ENCODE measurements at places on chromosomes 2 and 18. TPM values are rescaled to one million over a fixed set of nuclear protein-coding genes. Genes with fewer than 3 reads are reported as not detected.

The NXPH2 gene
- not detected for total RNA-seq

The CNRIP1 gene
- total RNA-seq = 2.3 TPM

The ANKRD30BL gene
- not detected for total RNA-seq

The SRBD1 gene
- total RNA-seq = 16.1 TPM

The FECH gene
- 34.4 TPM for total RNA-seq

The UGT1A5 gene
- total RNA-seq = 5.2 TPM

The MC2R gene
- total RNA-seq = not detected

The TDRD15 gene
- total RNA-seq = not detected

The ELP2 gene
- total RNA-seq = 61.0 TPM

The TMEM200C gene
- not detected for total RNA-seq

The SCG2 gene
- not detected for total RNA-seq

DNA sequence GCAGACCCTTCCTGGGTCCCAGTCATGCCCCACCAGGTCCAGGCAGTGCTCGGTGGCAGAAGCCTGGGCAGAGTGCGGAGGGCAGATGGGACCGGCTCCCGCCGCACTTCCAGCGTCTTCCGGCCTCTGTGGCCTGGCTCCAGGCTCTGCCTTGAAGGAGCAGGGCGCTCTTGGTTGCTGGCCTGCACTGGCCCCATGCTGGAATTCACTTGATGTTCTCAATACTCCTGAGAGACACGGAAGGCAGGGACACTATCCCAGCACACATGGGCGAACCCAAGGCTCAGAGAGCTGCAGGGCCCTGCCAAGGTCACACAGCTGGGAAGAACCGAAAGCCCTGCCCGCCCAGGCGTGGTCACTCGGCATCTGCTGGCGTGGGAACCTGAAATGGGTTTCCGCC lies 87.6 kb upstream of the ODC1 start:
- no peak for DNase-seq

DNA sequence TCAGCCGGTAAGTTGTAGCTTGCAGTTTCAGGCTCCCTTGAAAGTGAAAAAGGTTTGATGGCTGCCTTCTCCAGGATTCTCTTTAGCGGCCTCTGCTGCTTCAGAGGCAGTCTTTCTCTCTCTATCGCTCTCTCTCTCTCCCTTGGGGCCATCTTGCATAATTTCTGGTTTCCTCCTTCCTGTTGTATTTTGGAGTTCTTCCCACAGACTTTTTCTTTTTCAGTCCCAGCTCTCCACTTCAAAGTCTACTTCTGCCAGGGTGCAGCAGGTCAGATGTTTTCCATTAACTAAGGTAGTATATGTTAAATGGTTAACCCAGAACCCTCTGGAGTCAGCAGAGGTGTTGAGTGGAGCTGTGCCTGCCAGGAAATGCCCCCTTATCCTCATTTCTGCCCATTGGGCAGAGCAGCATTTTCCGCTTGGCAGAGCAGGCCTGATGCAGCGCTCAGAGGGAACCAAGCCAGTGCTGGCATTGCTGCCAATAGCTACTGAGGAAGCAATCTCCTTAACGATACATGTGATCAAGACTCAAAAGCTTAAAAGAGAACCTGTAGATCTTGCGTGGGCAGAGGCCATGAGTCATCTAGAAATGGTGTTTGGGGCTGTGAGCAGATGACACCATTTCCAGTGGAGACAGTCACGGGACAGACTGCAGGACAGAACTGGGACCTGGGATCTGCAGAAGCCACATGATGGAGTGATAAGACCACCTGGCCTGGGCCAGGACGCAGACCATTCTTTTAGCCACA lies 20.8 kb downstream of the DBI start:
- DNase-seq = no peak

DNA sequence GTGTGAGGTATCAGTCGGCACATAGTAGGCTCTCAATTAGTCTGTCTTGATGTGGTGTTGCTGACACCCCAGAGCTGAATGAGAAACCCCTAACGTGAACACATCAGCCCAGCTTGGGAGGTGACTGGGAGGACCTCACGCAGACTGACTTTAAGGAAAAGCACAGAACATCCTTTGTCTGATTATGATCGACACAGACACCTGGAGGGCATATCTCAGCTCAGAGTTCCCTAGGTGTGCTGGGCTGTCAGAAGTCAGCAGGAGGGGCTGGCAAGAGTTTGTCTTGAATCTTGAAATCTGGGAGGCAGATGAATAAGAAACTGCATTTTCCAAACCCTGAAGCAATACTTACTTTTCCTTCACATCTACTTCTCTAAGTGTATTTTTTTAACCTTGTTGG lies 16.8 kb upstream of the MYCN start:
- DNase-seq = no peak

GRCh38 chr2:1742681-1743395 lies 1.5 kb downstream of the PXDN start:
- DNase-seq = no peak

DNA sequence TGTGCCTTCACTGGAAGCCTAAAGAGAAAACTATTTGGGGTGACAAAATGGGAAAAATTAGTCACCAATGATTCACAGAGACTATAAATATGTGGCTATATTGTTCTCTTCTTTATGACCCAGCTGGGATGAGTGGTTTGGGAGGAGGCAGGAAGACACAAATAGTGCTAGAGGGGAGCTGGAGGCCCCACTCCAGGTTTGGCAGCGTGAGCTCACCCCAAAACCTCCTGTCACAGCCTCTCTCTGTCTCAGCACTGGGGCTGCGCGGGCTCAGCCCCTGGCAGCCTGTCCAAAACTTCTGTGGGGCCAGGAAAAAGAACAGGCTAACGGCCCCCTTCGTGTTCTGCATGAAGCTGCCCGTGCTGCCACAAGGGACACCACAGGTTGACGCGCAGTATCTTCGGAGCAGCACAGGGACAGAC lies 73.2 kb upstream of the LCLAT1 start:
- DNase-seq = no peak

DNA sequence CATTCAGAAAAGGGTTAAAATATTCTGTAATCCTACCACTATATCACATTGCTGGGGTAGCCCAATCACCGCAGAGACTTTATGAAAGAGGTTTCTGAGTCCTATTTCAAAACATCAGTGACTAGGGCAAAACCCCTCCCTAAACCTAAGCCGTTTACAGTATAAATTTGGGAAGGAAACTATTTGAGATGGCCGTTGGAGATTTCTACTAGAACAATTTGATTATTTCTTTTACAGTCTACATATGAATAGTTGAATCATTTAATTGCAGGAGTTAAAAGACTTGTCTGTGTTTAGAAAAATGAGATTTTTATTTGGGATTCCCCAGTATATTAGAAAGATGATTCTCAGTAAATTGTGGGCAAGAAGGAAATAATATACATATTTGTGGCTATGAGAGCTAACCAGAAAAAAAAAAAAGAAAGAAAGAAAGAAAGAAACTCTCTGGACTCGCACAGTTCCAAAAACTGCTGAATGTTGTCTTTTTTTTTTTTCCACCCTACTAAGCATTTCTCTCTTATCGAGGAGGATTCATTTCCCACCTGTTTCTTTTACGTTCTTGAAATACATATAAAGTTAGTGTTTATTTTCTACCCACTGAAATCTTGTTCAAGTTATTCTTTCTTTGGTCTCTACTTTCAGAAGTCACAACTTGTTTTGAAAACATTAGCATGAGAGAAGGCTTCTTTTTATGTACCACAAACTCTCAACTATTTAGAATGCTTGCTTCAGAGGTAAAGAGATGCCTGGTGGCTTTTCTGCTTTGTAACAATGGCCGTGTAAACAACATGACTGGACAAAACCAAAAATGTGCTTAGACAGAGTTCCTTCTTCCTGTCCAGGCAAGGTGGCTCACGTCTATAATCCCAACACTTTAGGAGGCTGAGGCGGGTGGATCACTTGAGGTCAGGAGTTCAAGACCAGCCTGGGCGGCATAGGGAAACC lies 65.9 kb downstream of the BCL2 start:
- no peak for DNase-seq

GRCh38 chr2:216992056-216992675 lies 132.3 kb upstream of the TNP1 start:
- DNase-seq = no peak

DNA sequence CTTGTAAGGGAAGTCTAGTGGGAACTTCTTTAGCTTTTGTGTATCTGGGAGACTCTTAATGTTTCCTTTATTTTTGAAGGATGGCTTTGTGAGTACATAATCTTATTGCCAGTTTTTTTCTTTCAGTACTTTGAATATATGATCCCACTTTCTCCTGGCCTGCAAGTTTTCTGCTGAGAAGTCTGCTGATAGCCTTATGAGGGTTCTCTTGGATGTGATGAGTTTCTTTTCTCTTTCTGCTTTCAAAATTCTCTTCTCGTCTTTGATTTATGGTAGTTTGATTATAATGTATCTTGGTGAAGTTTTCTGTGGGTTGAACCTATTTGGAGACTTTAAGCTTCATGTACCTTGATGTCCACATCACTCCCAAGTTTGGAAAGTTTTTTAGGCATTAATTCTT lies 28.1 kb downstream of the COLEC11 start:
- no peak for DNase-seq

GRCh38 chr18:27711382-27711781 lies 465.5 kb downstream of the CDH2 start:
- no peak for DNase-seq

DNA sequence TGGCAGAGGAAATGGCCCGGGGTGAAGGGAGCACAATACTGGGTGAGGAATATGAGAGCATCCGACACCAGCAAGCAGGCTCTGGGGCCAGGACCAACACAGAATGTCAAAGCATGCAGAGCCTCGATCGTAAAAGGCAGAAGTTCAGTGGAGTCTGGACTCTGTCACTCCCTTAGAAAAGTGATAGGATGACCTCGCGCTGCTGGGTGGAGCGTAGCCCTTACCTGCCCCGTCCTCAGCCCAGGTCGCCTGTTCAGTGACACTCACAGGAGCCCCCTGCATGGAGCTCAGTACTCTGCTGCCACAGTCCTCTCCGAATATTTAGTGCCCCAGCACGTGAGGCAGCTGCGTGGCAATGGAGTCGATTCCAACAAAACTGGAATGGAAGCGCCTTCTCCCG lies 236.7 kb upstream of the MYT1L start:
- no peak for DNase-seq

DNA sequence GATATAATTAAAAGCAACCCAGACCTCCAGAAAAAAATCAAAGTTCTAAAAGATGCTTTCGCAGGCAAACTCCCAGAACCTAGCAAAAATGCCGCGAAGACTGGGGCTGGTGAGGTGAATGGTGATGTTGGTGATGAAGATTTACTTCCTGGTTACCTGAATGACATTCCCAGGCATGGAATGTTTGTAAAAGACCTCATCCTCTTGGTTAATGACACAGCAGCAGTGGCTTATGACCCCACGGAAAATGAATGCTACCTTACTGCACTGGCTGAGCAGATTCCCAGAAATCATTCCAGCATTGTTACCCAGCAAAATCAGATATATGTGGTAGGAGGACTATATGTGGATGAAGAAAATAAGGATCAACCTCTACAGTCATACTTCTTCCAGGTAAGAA lies 994 bp downstream of the KLHL41 start:
- no peak for DNase-seq

DNA sequence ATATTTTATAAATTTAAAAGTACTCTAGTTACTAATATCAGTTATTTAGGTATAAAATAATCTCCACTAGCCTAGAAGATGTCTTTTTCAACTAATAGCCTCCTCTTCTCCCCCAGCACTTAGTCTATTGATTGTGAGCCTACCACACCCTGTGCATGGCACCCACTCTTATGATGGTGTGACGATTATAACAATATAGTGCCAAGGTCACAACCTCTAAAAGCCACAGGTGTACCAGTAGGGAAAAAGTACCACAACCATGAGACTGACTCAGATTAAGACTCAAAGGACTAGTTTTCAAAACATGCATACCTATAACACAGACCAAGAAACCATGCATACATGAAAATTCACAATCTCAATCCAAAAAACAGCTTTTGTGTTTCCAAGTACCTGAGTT lies 27.6 kb downstream of the THADA start:
- DNase-seq = no peak

- no peak for DNase-seq
These were observed 320.1 kb downstream of the CYP26B1 start for GRCh38 chr2:71827524-71827901.

DNA sequence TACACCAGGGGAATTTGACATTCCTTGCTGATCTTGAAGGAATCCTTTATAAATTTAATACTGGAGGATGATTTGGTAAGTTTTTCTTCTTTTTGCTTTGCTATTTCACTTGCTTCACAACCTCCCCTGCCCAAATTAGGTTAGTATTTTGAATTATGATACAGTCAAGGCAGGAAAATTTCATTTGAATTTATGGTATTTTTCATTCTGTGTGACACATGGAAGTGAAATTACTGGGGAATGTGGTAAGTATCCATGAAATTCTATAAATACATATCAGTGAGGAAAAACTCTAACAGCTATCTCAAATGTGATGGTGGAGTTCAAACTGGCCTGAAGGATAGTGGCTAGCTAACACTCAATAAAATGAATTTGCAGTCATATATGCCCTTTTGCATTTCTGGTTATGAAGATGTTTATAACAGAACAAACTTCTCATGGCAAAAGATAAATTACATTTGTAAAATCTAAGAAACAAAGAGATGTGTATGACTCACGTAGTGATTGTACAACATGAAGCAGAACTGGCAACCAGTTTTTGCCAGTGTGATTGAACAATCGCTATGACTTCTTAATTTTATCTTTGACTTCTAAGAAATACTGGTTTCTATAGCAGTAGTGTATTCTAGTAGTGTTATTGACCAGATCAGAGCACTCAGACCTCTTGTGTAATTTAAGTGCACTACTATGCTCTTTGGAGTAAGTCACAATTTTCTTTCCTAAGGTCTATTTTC lies 152.6 kb downstream of the IKZF2 start:
- no peak for DNase-seq

- DNase-seq = no peak
These were observed 815 bp downstream of the CEBPZ start for GRCh38 chr2:37230581-37230980.

DNA sequence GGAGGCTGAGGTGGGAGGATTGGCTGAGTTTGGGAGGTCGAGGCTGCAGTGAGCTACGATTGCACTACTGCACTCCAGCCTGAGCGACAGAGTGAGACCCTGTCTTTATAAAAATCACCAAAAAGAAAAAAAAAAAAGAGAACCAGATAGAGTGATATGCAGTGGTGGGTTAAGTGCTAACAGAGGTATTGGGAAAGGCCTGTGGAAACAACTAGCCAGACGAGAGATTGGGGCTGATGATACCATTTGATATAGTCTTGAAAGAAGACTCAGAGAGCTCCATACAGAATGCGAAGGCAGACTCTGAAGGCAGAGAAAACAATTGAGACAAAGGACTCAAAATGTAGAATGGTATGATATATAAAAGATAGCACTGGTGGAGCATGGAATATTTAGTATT lies 134.1 kb downstream of the CDC42EP3 start:
- DNase-seq = no peak

Data from esophagus squamous epithelium (tissue), 5 donors.